ENCODE measurements at places on chromosomes 7 and 10.

DNA sequence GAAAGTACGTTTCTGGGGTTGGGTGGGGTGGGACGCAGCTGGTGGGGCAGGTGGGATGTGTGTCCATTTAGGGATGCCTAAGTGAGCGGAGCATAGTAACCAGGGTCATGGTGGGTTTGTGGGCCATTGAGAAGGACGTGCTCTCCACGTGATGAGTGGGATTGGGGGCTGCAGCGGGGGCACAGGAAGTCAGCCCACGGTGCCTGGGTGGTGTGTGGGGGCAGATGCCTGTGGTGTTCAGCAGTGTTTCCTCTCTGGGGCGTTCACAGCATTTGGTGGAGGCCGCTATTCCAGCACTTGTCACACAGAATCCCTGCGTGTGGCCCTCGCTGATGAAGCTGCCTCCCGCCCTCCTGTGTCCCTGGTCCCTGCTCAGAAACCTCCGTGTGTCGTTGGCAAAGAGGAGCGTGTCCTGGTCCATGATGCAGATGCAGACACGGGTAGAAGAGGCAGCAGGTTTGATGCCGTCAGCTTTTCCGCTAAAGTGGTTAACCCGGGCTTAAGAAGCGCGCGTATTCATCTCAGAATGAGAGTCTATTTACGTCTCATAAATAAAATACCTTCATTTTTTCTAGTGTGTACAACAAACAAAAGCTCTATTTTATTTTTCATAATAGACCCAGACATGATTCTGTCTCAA is 274.2 kb downstream of the ADARB2 start:
- no peak for DNase-seq

GRCh38 chr10:101560298-101561067 is 27.6 kb downstream of the POLL start:
- DNase-seq, result no peak

DNA sequence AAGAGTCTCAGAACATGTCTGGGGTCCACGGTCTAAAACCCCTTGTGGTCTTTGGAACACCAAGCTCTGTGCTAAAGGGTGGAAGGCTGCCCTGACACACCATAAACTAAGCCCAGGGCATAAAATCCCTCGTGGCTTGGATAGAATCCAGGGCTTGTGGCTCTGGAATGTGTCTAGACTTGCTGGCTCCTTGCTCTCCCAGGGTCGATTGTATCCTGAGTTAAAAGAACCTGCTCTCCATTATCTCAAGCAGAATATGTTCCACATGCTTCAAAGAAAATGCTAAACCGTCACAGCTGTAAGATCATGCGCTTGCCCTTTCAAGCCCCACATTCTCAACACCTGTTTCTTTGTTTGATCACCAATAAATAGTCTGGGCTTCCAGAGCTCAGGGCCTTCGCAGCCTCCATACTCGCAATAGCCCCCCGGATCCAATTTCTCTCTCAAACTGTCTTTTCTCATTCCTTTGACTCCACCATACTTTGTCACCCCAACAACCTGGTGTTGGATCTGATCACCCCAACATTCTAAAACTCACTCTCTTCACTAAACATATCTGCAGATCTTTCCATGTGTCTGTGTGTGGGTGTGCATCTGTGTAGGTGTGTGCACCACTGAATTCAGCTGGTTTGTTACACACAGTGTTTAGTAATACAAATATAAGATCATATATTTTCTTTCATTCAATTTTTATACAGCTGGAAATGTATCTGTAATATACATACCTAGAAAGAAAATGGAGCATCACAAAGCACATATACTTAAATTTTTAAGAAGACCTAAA is 238.5 kb downstream of the ZMYND11 start:
- DNase-seq, result no peak

DNA sequence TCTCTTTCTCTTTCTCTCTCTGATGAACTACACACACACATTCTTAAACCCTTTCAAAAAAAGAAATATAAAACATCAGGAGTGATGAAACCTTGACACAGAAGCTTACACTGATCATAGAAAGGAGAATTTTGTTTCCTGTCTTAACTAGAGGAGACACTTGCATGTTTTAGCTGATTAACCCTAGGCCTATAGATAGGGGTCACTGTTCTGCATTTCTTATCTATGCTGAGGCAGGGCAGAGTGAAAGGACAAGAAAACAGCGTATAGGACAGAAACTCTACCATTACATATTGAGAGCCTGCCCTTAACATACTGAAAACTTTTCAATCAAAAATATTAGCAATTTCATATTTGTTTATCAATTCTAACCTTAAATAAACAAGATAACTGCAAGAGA is 680.6 kb upstream of the MBL2 start:
- no peak for DNase-seq

DNA sequence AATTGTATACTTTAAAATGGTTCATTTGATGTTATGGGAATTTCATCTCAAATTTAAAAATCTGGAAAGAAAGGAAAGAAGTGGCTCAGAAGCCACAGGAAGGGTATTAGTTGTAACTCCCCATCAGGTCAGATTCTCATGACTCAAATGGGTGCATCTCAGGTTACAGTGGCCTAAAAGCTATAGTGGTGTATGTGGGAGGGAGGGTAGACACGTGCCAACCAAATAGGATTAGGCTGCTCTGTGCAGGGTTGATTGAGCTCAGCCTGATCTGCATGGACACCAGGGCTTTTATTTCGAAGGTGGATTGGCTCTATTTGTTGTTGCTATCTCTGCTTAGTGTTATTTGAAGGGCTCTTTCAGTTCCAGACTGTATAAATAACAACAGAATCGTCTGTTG is 121.5 kb upstream of the PRR15 start:
- no peak for DNase-seq

DNA sequence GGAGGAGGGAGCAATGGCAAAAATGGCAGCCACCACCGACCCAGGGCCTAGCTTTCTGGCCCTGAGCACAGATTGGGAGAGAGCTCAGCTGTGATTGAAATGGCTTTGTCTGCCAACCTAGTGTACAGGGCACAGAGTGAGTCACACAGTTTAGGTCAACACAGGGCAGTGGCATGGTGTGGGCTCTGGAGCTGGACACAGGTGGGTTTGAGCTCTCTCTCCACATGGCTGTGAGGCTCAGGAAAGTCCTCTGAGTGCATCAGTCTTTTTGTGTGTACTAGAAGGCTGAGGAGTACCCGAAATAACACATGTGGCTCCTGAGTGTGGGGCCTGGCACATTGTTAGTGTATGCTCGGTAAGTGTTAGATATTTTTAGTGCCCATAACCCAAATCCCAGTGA is 60.2 kb upstream of the LOXL4 start:
- no peak for DNase-seq

- DNase-seq, result no peak
Observed at GRCh38 chr10:35765996-35766395, 123.9 kb upstream of the FZD8 start.

- no peak for DNase-seq
Observed at GRCh38 chr7:110623436-110623835, 467.5 kb upstream of the LRRN3 start.

GRCh38 chr10:16947069-16947468 is 129.8 kb upstream of the RSU1 start:
- DNase-seq, result no peak

GRCh38 chr7:106375499-106375898 is 90.7 kb upstream of the NAMPT start:
- DNase-seq, result no peak

DNA sequence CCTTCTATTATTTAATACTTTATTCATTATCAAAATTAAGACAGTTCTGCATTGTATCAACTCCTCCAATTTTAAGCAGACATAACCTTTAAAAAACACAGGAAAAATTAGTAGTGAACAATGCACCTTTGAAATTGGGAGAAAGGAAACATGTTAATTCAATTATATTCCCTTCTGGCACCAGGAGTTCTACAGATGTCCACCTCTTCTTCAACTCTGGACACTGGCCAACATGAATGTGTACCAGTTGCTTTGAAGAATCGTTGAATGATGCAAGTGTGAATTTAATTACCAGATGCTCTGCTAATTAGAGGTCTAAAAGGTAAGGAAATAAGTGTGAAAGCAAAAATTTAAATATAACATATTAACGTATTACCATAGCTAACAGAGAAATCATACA is 206.7 kb upstream of the IGFBP3 start:
- no peak for DNase-seq

DNA sequence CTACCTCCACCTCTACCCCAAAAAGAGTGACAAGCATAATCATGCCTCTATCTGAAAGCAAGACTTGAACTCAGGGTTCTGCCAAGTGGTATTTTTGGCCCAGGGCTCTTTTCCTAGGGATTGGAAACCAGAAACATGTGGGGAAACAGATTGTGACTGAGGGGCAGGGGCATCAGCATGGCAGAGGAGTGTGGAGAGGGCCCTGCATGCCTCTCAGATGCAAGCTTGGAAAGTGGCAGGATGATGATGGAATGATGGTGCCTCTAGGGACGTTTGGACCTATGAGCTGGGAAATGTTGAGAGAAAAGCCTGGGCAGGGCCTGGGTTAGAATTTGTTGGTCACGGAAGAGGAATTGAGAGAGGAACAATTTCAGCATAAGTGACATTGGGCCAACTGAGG is 78.4 kb upstream of the LEP start:
- DNase-seq, result no peak

- DNase-seq, result no peak
Observed at GRCh38 chr7:155521007-155521742, 25.2 kb downstream of the CNPY1 start.

- DNase-seq, result no peak
Observed at GRCh38 chr7:39609113-39609934, 14.0 kb upstream of the RALA start.

DNA sequence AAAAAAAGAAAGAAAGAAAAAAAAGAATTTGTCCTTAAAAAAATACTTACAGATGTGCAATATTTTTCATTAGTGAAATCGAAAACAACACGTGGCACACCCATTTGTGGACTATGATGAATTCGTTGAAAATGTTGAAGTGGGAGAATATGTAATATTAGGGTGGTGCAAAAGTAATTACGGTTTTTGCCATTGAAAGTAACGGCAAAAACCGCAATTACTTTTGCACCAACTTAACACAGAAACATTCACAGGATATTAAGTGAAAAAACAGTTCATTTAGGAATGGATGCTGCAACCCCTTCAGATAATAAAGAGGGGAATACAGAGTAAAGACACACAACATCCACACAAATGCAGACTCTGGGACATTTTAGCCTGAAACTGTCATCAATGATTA is 96.0 kb downstream of the CALN1 start:
- no peak for DNase-seq

DNA sequence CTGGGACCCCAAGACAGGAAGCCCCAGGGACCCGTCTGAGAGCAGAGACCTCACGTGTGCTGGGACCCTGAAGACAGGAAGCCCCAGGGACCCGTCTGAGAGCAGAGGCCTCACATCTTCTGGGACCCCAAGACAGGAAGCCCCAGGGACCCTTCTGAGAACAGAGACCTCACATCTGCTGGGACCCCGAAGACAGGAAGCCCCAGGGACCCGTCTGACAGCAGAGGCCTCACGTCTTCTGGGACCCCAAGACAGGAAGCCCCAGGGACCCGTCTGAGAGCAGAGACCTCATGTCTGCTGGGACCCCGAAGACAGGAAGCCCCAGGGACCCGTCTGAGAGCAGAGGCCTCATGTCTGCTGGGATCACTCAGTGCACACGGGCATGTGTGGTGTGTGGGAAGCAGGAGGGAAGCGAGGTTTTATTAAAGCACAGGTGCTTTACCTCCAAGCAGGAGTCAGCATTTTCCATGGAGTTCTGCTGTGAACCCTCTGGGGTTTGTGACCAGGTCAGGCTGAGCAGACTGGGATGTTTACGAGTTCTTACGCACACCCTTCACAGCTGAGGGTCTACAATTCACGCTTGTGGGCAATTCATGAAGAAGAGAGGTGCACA is 590.6 kb downstream of the DNAJB6 start:
- no peak for DNase-seq

DNA sequence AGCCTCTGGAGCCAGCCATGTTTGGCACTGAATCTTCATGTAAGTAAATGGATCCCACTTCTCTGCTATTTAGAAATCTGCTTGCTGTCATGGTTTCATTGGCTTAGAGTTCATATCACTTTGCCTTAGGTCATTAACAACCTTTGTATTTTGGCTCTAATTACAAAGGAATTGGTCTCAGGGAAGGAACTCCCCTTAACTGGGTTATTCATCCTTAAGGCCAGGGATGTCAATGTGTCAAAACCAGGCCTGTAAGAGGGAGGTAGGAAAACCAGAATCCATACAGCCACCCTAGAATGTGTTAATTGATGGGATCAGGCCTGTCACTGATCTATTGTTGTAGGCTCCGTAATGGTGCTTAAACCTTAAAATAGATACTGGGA is 67.3 kb downstream of the ST7 start:
- DNase-seq, result no peak

DNA sequence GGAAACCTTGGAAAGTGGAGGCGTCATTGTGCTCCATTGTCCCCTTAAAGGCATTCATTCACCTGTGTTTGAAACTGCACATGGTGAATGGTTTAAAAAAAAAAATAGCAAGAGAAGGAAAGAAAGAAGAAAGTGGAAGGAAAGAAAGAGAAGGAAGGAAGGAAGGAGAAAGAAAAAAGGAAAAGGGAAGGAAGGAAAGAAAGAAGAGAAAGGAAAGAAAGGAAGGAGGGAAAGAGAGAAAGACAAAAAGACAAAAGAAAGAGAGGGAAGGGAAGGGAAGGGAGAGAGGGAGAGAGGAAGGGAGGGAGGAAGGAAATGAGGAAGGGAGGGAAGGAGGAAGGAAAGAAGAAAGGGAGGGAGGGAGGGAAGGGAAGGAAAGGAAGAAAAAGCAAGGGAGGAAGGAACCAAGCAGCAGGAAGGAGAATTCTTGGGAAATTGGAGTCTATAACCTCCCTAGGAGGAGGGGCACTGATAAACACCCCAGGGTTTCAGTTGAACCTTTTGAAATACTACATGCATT is 66.9 kb downstream of the CALN1 start:
- no peak for DNase-seq

DNA sequence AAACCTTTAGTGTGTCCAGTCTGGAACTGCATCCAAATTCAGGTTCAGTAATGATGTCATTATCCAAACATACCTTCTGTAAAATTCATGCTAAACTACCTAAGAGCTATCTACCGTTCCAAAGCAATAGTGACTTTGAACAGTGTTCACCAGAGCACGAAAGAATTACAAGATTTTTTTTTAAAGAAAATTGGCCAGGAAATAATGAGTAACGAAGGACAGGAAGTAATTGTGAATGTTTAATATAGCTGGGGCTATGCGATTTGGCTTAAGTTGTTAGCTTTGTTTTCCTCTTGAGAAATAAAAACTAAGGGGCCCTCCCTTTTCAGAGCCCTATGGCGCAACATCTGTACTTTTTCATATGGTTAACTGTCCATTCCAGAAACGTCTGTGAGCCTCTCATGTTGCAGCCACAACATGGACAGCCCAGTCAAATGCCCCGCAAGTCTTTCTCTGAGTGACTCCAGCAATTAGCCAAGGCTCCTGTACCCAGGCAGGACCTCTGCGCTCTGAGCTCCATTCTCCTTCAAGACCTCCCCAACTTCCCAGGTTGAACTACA is 694 bp upstream of the FAS start:
- DNase-seq, result no peak

- DNase-seq, result no peak
Observed at GRCh38 chr7:100971111-100972001, 2.0 kb downstream of the MUC12 start.

GRCh38 chr10:12191715-12192114 is 4.0 kb downstream of the NUDT5 start:
- DNase-seq, result no peak
